ENCODE measurements at places on chromosomes 5 and 9.

DNA sequence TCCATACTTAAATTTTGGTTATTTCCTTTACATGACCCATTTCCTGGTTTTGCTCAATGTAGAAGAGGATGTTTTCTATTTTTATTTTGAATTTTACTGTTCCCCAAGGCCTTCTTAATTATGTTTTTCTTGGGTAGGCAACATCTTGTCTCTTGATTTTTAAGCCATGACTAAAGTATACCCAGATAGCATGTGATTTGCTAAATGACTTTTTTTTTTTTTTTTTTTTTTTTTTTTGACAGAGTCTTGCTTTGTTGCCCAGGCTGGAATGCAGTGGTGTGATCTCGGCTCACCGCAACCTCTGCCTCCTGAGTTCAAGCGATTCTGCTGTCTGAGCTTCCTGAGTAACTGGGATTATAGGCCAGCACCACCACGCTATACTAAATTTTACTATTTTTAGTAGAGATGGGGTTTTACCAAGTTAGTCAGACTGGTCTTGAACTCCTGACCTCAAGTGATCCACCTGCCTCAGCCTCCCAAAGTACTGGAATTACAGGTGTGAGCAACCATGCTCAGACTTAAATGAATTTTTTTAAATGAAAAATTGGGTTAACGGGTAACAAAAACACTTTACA lies 198.6 kb upstream of the DAB2 start:
- DNase-seq: no peak

- no peak for DNase-seq
Measured at GRCh38 chr9:109904666-109905065, 124.7 kb downstream of the PALM2AKAP2 start.

GRCh38 chr5:154241021-154241420 lies 50.5 kb downstream of the GALNT10 start:
- DNase-seq: no peak

DNA sequence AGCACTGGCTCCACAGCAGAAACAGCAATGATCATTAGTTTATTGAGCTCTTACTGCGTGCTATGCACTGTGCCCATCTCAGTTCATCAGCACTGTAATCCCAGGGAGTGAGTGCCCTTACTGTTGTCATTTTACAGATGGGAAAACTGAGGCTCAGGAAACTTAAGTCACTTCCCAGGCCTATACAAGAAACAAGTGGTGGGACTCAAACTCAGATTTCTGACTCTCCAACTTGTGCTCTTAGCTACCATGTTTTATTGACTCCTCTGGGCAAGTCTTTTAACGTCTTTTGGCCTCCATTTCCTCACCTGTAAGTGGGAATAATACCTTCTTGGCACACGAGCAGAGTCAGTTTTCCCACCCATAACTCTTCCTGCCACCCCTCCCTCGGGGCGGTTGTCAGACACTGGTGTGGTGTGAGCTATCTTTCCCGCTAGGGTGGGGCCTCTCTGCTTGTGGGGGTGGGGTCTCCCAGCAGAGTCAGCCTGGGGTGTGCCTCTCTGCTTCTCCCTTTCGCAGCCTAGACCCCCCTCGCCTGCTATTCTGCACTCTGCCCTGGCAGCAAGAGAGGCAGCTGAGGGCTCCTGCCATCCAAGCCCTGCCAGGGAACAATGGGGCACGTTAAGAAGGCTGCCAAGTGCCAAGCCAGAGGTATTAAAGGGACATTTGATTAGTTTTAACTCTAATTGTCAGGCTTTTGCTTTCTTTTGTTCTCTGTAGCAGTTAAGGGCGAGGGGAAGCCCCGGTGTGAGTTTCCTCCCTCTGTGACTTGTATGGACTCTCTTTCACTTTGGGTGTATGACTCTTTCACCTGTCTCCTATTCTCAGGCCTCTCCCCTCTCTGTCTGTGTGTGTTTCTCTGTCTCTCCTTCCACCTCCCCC lies 12.1 kb downstream of the GALNT10 start:
- DNase-seq: no peak

DNA sequence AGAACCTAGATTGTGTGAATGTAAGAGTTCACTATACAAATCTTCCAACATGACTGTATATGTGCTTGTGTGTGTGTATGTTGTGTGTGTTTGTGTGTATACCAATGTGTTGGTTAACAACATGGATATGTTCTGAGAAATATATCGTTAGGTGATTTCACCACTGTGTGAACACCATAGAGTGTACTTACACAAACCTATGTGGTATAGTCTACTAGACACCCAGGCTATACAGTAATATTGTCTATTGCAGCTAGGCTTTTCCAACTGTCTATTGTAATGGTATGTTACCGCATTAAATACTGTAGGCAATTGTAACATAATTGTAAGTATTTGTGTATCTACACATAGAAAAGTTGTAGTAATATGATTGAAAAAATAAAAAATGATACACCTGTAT lies 959.2 kb upstream of the SEMA6A start:
- no peak for DNase-seq

GRCh38 chr5:133758641-133759040 lies 146.3 kb upstream of the FSTL4 start:
- no peak for DNase-seq

DNA sequence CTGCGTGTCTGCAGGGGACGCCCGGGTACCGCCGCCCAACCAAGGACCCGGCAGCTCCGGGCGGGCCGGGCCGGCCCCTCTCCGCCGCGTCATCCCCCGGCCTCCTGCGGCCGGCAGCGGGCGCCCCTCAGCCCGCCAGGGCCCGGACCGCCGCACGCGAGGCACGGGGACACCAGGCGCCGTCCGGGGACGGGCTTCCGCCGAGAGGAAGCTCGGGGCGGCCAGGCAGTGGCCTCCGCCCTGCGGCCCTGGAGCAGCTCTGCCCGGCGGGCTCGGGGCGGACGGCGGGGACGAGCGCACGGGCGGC lies 373 bp downstream of the FBXW5 start:
- peak; percentile 67 for DNase-seq

DNA sequence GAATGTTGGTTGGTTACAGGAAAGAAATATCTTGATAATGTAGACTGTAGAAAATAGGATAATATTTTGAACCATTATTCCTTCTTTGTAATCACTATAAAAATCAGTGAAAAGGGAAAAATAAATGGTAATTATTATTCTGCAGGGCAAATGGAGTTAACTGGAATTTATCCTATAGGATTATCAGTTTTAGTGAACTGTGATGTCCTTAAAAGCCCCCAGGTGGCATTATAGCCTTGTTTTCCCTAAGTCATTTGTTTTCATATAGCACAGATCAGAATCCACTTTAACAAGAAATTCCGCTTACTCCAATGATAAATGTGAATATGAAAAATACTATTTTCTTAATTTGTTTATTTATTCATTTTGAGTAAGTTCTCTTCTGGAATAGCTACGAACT lies 26.2 kb upstream of the WDR41 start:
- peak; percentile 47 for DNase-seq

DNA sequence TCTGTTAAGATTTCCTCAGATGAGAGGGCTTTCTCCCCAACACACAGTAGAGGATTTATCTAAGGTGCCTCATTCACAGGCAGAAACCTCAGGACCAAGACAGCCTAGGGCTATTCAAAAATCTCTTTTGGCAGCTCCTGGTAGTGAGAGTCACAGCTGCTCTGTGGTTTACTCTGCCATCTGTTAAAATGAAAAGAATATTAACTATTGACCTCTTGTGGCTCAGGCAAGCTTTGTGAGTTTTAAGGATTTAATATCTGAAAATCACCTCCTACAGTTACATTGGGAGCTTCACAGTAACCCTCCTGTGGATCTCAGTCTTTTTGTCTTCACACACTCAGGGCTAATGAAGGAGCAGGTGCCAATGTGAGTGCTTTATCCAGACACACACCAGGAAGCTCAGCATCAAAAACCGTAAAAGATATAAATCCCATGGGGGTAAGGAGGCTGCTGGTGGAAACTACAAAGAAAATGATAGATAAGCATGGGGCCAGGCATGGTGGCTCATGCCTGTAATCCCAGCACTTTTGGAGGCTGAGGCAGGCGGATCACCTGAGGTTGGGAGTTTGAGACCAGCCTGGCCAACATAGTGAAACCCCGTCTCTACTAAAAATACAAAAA lies 29.7 kb downstream of the PPP1R2B start:
- DNase-seq: no peak

DNA sequence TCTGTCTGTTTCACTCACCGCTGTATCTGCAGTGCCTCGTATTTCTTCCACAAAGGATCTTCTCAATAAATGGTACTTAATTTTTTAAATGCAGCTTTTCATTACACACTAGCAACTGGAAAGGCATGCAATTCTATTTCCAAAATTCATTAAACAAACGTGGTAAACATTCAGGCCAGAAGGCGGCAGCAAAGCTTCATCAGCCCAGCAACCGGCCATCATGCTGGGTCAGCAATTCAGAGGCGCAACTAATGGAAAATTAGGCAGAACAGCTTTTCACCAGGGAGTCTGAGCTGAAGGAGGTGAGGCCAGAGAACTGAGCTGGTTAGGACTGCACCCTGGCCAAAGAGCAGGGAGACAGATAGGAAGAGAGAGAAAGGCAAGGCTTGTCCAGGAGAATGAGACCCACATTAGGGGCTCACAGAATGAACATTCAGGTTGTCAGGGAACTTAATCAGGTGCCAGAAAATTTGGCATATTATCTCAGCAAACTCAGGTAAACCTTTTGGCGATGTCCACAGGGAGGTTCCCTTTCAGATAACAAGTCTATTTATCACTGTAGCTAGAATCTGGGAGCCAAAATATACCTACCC lies 17.7 kb upstream of the RNF180 start:
- DNase-seq: peak; percentile 51

DNA sequence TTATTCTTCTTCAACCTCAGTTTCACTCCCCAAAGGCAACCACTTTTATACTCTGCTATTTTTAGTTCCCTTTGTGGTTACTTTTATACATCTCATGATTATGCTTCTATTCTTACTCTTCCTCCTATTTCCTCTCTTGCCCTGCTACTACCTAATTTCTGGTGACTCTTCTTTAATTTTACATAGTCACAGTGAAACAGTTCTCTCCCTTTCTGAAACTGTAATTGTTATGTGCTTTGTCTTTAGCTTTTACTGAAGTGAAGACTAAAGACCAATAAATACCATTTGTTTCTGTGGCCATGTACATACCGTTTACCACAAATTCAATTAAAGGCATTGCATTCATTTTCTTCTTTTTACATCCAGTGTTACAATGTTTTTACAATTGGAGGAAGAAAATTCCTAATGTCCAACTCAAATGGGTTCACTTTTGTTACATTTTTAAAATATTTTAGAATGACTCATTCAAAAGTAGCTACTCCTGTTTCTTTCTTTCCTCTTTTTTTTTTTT lies 410.6 kb downstream of the PSAT1 start:
- peak; percentile 76 for DNase-seq

DNA sequence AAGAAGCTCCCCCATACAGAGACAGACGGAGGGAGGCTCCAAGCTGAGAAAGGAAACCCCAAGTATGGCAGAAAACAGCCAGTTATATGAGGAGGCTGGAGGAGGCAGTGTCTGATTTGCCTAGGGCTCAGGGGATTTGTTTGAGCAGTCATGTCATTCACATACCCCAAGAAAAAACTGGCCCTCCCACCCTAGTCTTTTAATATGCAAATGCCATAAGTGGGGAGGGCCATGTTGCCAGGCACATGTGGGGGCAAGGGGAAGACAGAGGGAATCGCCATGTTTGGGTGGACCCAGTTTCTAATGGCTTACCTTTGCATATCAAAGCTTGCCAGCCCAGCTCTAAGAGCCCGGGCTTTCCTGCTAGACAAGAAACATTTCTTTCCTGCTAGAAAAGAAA lies 1163.8 kb downstream of the TAF11L14 start:
- DNase-seq: no peak

GRCh38 chr9:70493029-70493428 lies 78.6 kb upstream of the KLF9 start:
- DNase-seq: no peak

GRCh38 chr5:172999974-173000373 lies 16.4 kb downstream of the ATP6V0E1 start:
- no peak for DNase-seq

DNA sequence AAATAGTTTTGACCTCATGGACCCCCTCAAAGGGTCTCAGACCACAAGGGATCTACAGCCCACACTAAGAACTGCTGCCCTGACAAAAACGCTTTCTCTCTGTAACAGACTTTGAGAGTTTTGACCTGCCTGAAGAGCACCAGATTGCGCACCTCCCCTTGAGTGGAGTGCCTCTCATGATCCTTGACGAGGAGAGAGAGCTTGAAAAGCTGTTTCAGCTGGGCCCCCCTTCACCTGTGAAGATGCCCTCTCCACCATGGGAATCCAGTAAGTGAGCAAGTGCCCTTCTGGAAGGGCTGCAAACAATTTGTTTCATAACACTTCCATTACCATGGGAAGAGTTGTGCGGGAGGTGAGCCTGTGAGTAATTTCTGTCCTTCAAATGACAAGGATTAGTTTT lies 6.0 kb downstream of the PTTG1 start:
- no peak for DNase-seq

- DNase-seq: peak; percentile 66
Measured at GRCh38 chr5:171207256-171207847, 101.7 kb upstream of the TLX3 start.

- DNase-seq: no peak
Measured at GRCh38 chr9:9341203-9341602, 1271.6 kb downstream of the PTPRD start.

- peak; percentile 41 for DNase-seq
Measured at GRCh38 chr5:109099081-109099480, 310.7 kb downstream of the PJA2 start.

Measured in ELR (cell line).